Breast epithelium (tissue), 4 donors: ENCODE measurements at places on chromosomes 3 and 15.
A peak's percentile ranks its signal among the peaks of the same experiment; 100 is the strongest.

- no peak for DNase-seq
Observed at GRCh38 chr3:22620498-22620897, 582.6 kb upstream of the UBE2E2 start.

- DNase-seq: peak; percentile 73
Observed at GRCh38 chr3:58052373-58053273, 44.4 kb downstream of the FLNB start.

DNA sequence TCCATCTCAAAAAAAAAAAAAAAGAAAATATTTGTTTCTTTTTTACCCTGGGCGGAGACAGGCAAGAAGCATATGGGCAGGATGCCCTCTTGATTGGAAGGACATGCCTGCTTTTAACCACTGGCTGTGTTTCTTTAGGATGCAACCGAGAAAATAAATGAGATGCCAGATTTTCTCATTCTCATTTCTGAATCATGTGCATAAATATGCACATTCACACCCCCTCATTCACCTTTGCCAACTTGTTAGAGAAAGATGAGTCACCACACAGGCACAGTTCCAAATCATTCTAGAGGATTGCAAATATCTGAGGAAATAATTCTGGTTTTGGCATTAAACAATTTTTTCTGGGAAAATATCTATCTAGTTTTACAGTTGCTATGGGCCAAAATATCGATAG, 3.3 kb downstream of the LIPH start:
- DNase-seq: peak; percentile 37

DNA sequence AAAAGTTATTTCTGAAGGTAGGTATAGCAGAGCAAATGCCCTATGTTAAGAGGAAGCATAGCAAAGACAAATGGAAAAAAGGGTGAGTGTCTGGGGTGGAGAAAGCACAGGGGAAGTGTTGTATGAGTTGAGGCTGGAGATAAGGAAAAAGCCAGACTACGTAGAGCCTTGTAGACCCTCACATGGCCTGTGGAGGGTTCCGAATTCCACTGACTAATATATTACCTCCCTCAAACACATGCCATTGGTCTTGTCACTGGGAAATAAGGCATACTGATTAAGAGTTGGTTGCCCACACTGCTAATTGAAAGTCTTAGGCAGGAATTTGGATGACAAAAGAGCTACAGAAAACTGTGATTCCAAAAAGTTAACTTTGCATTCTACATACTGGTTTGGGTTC, 65.2 kb downstream of the TRAT1 start:
- DNase-seq: no peak

- no peak for DNase-seq
Observed at GRCh38 chr3:173921732-173922131, 524.2 kb downstream of the NLGN1 start.

GRCh38 chr3:125051715-125052581, 3.8 kb downstream of the HEG1 start:
- no peak for DNase-seq

DNA sequence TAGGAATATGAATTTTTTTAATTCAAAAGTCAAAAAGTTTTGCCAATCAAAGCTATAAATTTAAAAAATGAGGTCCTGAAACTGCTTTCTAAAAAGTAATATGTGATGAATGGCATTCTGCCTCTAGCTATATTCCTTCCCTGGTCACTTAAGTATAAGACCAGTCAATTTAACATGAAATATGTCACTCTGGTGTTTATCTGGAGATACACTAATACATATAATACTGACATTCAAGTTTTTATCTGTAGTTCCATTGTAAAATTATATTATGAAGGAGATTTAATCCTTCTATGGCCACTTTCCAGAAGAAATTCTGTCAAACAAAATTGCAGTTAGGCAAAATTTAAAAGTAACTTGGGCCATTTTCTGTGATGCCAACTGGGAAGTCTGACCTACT, 236.8 kb downstream of the CNTN3 start:
- DNase-seq: no peak

GRCh38 chr3:186825294-186825821, 17.2 kb upstream of the ADIPOQ start:
- no peak for DNase-seq

- no peak for DNase-seq
Observed at GRCh38 chr3:40024526-40024925, 215.1 kb downstream of the MYRIP start.
